Stimulated activated CD4-positive, alpha-beta T cell treated with anti-CD3 and anti-CD28 coated beads, TNF-alpha, amount 100 ng/mL, for 24 hours (primary cell): ENCODE measurements at places on chromosomes 3 and 15.

- DNase-seq: no peak
These were observed 160.7 kb downstream of the BBX start for GRCh38 chr3:107683447-107683846.

DNA sequence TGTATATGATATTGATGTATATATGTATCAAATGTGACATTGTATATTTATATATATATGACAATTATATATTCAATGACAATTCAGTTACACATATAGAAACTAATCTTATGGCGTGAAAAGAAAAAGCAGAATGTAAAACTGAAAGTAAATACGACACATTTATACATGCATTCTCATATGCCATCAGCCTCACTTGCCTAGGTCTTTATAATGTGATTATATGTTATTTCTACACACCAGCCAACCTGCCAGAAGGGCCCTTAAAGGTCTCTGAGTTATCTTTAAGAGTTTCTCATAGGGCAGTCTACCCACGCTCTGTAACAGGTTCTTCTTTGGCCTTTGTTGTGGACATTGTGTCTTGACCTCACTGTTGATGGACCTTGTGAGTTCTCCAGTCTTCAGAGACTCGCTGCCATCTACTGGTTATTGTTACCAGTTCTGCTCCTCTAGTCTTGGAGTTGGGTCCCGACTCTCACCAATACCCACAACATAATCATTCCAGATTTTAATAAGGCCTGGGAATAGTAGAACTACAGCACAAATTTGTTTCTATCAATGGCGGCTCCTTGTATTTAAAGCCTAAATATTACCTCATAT lies 371.5 kb upstream of the GOLIM4 start:
- no peak for DNase-seq

DNA sequence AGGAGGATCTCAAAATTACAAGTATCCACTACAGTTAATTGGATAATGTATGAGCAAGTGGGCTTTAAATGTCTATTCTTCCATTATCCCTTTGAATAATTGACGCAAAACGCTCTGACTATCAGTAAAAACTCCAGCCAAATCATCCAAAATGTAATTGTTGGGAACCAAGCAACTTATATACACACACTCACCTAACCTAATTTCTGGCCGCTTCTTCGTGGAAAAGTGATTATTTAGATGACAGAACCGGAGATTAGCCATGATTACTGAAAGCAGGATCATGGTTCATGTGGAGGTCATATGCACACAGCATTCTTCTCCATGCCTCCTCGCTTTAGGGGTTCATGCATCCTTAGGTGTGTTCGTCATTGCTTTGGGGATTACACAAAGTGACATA lies 992.4 kb downstream of the NAALADL2 start:
- no peak for DNase-seq

DNA sequence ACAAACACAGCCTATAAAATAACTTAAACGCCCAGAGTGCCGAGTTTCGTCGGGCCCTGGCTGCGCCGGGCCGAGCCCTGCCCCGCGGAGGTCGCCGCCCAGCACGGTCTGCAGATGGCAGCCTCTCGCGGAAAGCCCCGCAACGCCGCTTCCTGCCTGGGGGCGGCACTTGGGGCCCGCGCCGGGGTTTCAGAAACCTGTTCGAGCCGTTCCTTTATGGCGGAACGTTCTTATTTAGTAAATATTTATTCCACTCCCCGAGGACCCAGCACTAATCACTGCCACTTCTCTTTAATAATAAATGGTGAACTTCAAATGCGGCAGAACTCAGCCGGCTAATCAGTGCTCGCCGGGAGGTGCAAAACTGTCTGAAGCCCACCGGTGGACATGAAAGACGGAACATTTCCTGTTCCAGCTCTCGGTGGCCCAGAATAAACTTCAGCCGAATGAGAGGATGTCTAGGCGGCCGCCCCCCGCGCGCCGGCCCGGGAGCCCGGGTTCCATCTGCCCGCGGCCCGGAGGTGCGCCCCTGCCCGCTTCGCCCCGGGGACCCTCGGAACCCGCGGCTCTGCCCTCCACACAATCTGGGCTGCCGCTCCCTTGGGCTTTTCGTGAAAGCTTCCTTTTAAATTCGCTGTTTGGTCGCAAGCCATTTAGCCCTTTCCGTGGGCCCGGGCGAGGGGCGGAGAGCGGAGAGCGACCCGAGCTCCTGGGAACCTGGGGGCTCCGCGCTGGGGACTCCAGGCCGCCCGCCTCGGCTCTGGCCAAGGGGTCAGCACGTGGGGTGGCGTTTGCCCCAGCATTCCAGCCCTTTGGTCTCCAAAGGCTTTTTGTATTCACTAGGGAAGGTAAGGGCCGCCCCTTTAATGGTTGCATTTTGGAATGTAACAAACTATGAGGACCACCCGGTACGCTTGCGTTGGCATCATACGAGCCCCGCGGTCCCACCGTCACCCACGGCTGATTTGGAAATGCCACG lies 110.8 kb upstream of the ATP11B start:
- peak; percentile 20 for DNase-seq

GRCh38 chr15:35931799-35932341 lies 385.9 kb upstream of the DPH6 start:
- DNase-seq: no peak

DNA sequence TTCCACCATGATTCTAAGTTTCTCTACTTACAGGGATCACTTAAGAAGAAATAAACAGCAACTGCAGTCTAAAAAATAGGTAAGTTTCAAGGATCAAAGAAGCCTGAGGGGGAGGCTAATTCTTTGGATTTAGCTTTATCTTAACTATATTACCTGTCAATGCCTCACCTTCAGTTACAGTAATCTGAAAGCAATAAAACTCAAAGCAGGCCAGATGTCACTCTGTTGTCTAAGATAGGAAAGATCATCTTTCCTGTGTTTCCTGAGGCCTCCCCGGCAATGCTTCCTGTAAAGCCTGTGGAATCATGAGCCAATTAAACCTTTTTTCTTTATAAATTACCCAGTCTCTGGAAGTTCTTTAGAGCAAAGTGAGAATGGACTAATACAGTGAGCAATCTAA lies 60.2 kb downstream of the NPTN start:
- no peak for DNase-seq

- no peak for DNase-seq
These were observed 77.6 kb upstream of the XXYLT1 start for GRCh38 chr3:195348426-195349115.

GRCh38 chr3:169264711-169265110 lies 398.8 kb downstream of the MECOM start:
- no peak for DNase-seq

- DNase-seq: no peak
These were observed 31.7 kb downstream of the SPINK8 start for GRCh38 chr3:48301800-48302166.

- DNase-seq: peak; percentile 45
These were observed at the start of gene HCLS1 for GRCh38 chr3:121660356-121661171. Gene HCLS1 (minus strand): TSS chr3:121660903. CDS start chr3:121658347, 2,556 bp downstream.

DNA sequence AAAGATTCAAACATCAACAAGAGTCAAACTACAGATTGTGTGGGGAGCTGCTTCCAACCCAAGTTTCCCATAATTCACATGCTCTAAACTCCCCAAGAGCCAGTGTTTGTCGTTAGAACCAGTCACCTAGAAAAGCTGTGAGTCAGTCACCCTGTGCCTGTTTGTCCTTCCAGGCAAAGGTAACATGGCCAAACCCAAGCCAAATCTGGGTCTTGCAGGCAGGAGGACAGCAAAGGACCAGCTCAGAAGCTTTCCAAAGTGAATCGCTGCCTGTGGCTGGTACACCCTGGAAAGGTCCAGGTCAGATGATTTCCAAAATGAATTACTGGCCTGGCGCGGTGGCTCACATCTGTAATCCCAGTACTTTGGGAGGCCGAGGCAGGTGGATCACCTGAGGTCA lies 251.5 kb downstream of the FAM43A start:
- no peak for DNase-seq

GRCh38 chr3:141575879-141576743 lies 89.3 kb downstream of the RASA2 start:
- DNase-seq: no peak

GRCh38 chr15:59364248-59364647 lies 8.4 kb downstream of the MYO1E start:
- DNase-seq: no peak

GRCh38 chr15:80525853-80526252 lies 121.7 kb downstream of the ARNT2 start:
- DNase-seq: no peak

DNA sequence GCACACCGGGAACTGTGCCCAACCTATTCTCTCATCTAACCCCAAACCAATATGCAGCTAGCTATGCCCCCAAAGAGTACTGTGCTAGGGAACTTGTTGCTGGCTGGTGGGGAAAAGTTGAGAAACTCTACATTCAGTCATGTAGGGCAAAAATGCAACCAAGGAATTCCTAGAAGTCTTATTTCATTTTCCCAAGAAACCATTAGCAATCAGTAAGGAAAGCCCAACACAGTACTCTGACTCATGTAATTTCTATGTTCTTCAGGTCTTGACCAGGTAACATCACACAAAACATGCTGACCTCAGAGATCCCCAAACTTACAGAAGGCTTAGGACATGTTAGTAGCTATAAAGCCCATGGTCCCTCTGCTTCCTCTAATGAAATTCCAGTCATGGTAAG lies 52.1 kb downstream of the TASOR start:
- no peak for DNase-seq

- DNase-seq: peak; percentile 18
These were observed 47.6 kb downstream of the SETMAR start for GRCh38 chr3:4350789-4351163.
